GM23248 (cell line): ENCODE measurements at places on chromosomes 11 and 22.
A peak's percentile ranks its signal among the peaks of the same experiment; 100 is the strongest.

- no peak for DNase-seq
Measured at GRCh38 chr11:109196016-109196415, 226.0 kb upstream of the C11orf87 start.

DNA sequence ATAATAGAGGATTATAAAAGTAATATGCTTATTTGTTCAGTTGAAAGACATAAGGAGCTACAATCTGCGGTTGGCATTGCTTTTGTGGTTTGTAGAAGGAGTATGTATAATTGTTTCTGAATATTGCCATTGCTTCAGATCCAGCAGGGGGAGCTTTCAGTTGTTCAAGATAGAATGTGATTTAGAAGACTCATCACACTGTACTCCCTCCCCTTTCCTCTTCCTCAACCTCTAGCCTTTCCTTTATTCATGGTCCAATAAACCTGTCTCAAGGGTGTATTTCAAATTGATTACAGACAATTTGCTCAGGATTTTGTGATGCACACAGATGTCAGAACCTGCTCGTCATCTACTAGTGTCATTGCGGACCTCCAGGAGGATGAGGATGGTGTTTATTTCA is 9.8 kb downstream of the PRMT3 start:
- DNase-seq = peak; percentile 75

DNA sequence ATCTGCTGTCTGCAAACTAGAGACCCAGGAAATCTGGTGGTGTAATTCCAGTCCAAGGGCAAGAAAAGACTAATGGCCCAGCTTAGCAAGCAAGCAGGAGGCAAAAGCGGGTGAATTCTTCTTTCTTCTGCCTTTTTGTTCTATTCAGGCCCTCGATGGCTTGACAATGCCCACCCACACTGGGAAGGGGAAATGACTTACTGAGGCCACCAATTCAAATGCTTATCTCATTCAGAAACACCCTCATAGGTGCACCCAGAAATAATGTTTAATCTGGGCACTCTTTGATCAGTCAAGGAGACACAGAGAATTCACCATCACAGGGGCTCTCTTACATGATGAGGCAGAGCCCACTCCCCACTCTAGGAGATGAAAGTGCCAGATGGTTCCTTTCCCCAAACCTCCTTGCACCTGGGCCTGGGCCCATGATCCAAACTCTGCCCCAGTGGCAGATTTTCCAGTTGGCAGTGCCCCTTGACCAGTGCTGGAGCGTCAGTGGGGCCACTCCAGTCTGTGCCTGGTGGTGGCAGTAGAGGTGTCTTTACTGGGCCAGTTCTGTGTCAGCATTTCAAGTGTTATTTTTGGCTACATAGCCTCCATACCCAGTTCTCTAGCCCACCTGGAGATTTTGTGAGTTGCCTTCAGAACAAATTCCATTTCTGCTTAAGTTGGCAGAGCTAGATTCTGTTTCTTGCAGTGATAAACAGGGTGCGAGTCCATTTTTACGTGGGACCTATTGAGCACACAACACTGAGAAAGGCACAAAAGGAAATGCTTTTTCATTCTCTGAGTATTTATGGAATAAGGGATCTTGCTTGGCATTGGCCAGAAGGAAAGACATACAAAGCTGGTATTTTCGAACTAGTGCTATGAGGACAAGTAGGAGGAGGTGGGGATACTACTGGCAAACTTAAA is 7.5 kb downstream of the ELMOD1 start:
- DNase-seq = peak; percentile 54

GRCh38 chr11:99739464-99740089 is 718.8 kb downstream of the CNTN5 start:
- peak; percentile 31 for DNase-seq

DNA sequence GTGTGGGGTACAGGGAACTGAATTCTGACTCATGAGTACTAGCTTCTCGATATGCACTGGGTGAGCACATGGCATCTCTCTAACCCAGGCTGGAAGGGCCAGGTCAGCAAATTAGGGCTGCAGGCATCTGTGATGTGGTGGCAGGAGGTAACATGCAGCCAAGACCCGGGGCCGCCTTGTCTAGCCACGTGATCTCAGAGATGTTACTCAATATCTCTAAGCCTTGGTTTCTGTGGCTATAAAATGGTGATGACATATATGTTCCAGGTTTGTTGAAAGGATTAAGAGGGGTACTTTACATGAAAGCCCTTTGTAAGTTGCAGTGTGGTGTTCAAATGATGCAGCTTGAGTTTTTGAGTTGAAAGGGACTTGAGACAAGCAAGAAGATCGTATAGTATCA is 3.2 kb downstream of the ST14 start:
- peak; percentile 68 for DNase-seq

- peak; percentile 11 for DNase-seq
Measured at GRCh38 chr11:134236834-134237556, 12.5 kb downstream of the VPS26B start.

DNA sequence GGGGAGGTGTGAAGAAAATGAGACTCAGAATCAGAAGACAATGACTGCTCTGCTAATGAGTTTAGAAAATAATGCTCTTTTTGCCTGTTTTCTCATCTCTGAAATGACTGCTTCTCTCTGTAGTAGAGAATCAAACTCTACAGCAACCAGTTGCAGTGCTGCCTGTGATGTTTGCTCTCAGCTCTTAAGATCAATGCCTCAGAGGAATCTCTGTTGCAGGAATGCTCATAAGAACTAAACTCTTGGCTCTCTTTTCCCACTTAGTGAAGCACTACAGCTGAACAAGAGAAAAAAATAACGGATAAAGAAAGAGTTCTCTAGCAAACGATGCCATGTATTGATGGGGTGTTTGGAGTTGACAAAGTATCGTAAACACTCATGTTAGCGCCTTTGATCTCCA is 203.5 kb upstream of the SYN3 start:
- DNase-seq = no peak

- no peak for DNase-seq
Measured at GRCh38 chr22:46742576-46743221, 4.6 kb upstream of the CERK start.

- DNase-seq = peak; percentile 39
Measured at GRCh38 chr11:82883853-82884252, 16.4 kb downstream of the PRCP start.

DNA sequence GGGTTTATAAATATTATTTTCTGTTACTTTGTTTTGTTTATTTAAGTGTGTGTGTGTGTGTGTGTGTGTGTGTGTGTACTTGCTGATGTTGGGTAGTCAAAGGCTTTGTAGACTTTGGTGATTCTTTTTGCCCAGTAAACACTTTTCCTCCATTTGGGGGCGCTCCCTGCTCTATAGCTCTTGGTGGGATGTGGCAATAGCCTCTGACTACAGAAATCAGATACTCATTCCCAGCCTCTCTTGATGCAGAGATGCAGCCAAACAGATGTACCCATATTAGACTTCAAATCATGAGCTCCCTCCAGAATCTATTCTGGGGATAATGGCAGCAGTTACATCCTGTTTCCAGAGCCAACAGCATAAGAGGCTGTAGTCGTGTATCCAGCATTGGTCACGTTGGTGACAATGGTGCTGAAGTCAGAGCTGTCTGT is 33.4 kb upstream of the APOL5 start:
- peak; percentile 78 for DNase-seq

GRCh38 chr22:35312198-35313059 is 12.7 kb downstream of the TOM1 start:
- peak; percentile 96 for DNase-seq
